ENCODE measurements at places on chromosomes 16 and 17.
A peak's percentile ranks its signal among the peaks of the same experiment; 100 is the strongest.

DNA sequence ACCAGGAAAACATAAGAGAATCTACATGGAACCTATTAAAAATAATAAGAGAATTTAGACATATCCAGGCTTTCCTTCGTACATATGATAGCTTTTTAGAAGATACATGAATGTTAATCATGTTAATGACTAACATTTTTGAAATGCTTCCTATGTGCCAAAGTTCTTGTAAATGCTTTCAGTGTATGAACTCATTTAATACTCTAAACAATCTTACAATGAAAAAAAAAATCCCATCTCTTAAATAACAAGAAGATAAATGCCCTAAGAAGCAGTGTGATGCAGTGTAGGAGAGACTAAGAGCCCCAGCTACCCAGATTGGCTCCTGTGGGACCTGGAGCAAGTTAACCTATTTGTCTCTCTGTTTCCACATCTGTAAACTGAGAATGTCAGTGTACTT, 220.4 kb upstream of the MYOCD start:
- DNase-seq: no peak

GRCh38 chr17:72411124-72411563, 290.3 kb downstream of the SOX9 start:
- no peak for DNase-seq

- no peak for DNase-seq
Measured at GRCh38 chr17:45895969-45896785, 1.8 kb downstream of the MAPT start.

GRCh38 chr17:71649941-71650350, 470.9 kb upstream of the SOX9 start:
- no peak for DNase-seq

GRCh38 chr16:19907161-19907992, 22.7 kb upstream of the GPRC5B start:
- peak; percentile 51 for DNase-seq

GRCh38 chr16:23113185-23113584, 36.1 kb downstream of the USP31 start:
- no peak for DNase-seq

GRCh38 chr17:72863526-72864211, 228.8 kb downstream of the SLC39A11 start:
- no peak for DNase-seq

DNA sequence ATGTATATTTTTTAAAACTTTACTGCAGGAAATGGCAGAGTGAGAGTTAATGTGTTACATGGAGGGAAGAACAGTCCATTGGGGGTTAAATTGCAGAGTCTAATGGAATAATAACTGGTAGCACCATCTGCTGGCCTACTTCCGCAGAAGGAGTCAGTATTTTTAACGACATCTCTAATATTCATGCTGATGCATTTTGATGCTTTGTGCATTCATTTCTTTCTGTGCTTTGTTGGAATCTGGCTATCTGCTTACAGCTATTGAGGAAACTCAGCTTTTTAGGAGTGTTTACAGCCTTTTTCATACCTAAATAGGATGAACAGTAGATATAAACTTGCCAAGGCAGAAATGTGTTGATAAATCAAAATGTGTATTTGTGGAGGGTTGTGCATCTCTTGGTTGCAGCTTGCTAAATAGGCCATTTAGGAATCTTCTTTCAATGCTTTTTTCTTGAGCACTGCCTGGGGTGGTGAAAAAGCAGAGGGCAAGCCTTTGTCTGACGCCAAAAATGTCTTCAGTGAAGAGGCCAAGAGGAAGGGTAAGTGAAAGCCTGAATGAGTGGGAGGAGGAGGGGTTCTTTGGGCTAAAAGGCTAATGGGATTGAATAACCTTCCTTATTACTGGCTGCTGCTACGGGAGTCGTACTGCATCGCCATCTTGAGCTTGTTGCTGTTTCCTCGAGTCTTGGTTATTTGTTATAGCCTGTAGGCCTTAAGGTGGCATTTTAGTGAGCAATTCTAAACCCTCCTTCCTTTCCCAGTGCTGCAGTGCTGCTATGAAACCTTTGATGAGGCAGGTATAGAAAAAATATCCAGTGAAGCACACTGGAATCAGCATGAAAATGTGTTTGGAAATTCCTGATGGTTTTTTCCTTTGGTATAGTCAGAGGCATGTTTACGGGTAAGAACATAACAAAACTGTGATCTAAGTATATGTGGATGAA, 153.3 kb downstream of the CHD9 start:
- DNase-seq: no peak

GRCh38 chr17:69059458-69060175, 1.1 kb downstream of the ABCA9 start:
- DNase-seq: no peak

- no peak for DNase-seq
Measured at GRCh38 chr17:13393841-13394710, 207.7 kb downstream of the HS3ST3A1 start.

DNA sequence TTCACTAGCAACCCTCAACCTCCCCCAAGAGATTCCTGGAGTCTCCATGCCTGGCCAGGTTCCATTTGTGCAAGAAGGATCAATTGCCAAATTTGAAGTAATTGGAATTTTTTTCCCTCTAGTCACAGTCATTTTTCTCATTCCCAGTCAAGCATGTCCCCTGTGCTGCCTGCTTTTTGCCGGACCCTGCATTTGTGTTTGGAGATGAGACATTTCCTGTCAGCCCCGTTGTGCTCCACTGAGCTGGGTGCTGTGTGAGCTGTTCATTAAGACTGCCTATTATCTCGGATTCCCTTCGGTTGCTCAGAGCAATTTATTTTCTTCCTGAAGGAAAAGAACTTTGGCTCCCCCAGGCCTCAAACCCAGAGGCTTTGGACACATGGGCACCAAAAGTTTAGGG, 201.0 kb upstream of the NLRP1 start:
- no peak for DNase-seq

- no peak for DNase-seq
Measured at GRCh38 chr17:44864831-44865230, 17.1 kb downstream of the HIGD1B start.

DNA sequence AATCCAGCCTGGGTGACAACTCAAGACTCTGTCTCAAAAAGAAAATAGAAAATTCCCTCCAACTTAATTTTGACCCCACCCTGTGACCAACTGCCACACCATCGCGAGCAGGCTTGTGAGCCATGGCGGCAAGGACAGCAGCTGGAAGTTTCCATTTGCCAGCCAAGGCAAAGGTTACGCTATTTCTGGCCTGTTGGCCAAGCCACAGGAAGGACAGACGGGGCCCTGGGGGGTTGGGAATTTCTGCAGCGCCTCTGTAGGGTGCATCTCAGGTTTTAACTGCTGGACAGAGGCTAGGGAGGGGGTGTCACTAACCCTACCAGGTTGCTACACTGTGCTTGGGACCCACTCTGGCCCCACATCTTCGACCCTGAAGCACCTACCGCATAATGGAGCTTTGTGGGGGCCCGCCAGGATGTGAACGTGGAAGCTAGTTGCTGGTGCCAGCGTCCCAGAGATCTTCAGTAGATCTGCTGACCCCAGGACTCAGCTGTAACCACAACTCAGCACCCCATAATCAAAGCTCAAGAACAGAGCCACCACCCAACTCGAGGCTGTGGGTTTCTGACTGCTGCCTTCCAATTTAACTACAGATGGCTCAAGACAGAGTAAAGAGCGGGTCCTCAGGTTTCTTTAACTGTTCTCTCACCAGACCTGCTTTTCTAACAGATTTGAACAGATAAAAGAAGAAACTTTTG, 10.9 kb downstream of the KIFC3 start:
- no peak for DNase-seq

- no peak for DNase-seq
Measured at GRCh38 chr16:21156767-21157467, 1.6 kb upstream of the LDAF1 start.

DNA sequence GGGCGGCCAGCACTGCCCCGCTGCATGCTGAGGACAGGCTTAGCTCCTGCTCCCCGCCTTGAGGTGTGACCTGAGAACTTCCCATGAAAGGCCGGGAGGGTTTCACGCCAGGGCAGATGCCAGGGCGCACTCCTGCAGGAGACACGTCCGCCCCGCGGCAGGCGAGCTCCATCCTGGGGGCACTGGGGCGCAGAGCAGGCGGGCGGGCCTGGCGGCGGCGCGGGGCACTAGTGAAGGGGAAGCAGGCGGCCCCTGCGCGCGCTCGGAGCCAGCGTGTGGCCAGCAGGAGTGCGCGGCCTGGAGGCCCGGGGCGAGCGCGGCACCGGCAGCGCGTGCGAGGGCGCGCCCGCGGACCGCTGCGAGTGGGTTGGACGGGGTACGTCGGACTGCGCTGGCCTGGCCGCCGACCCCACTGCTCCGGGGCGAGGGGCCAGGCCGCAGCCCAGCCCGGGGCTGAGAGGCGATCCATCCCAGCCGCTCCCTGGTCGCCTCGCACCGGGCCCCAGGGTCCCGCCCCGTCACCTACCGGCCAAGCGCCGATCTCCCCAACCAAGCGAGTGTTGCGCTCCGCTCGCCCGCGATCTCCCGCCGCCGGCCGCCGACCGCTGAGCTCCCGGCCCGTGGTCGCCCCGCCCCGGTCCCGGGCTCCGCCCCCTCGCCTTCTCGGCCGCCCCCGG, at the start of gene MAP3K14:
MAP3K14 (minus strand) TSS at position 587 of the 677 bp plus-strand sequence. CDS start 26,275 bp downstream, outside the sequence.
- peak; percentile 29 for DNase-seq

DNA sequence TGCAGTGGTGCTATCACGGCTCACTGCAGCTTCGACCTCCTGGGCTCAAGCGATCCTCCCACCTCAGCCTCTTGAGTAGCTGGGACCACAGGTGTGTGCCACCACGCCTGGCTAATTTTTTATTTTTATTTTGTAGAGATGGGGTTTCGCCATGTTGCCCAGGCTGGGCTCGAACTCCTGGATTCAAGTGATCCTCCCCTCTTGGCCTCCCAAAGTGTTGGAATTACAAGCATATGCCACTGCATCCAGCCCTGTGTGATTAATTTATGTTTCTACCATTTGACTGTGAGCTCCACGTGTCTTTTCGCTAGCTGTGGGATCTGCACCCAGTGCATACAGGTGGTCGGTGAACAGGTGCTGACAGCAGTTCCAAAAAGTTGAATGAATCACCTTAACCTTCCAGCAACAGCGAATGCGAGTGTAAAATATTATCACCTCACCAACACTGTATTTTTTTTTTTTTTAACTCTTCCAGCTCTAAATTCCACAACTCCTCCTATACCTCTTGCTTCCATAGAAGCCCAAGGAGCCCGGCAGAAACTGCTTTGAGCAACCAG, 484 bp upstream of the NUDT7 start:
- DNase-seq: no peak

- no peak for DNase-seq
Measured at GRCh38 chr17:20071824-20072691, 62.9 kb downstream of the SPECC1 start.

DNA sequence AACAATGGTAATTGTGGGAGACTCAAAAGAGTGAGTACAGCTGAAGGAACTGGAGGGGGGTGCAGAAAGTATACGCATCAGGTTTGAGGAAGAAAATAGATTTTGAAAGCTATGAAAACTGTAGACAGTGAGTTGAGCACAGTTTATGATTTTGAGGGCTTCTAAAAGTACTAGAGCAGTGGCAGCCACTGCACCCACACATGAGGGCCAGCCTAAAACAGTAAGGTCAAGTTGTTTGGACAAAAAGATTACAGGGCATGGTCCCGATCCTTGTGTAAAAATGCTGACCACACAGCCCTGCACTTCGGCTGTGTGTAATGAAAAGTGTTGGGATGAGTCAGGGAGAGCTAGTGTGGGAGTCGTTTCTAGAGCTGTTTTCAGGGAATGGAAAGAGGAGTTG, 2282.1 kb downstream of the TP53TG3F start:
- DNase-seq: no peak

- no peak for DNase-seq
Measured at GRCh38 chr17:63991611-63992010, 6.5 kb upstream of the PRR29 start.

GRCh38 chr16:64109241-64109640, 1012.6 kb downstream of the CDH11 start:
- DNase-seq: no peak

- no peak for DNase-seq
Measured at GRCh38 chr17:32275060-32276042, 9.7 kb downstream of the RHBDL3 start.

Measured in stimulated activated CD4-positive, alpha-beta T cell treated with anti-CD3 and anti-CD28 coated beads, Interleukin-1b, Interleukin-23, amount 100 ng/mL, for 1 hour (primary cell).